NCI-H524 treated with DMSO at 0.1 percent for 48 hours (cell line): ENCODE measurements at places on chromosomes 7 and 10.

GRCh38 chr7:129047761-129048160 lies 7.2 kb downstream of the TNPO3 start:
- DNase-seq, result no peak

GRCh38 chr10:97849687-97850402 lies at the start of gene GOLGA7B:
TSS of gene GOLGA7B (plus strand) at chr10:97849843. CDS start at chr10:97850304, 461 bp downstream.
- no peak for DNase-seq

- DNase-seq, result no peak
Measured at GRCh38 chr10:86004337-86004736, 362.3 kb downstream of the GRID1 start.

GRCh38 chr7:19567011-19567410 lies 141.8 kb downstream of the POLR1F start:
- DNase-seq, result no peak

- DNase-seq, result no peak
Measured at GRCh38 chr10:24012249-24012803, 196.6 kb upstream of the KIAA1217 start.

- DNase-seq, result no peak
Measured at GRCh38 chr7:156609010-156609877, 31.3 kb upstream of the RNF32 start.

DNA sequence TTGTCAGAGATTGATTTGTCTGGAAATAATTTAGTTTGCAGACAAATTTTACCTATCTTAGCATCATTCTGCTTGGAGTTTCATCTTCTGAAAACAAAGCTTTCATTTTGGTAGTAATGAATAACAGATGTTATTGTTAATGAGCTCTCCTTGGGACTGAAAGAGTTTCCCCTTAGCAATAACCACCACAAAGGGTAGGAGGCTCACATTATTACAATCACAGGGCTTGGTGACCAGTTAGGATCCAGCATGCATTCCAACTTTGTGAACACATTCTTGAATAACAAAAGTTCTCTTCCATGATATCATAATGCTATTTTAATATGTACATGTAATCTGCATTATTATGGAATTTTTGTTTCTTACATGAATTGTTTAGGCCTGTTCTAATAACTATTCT lies 148.8 kb upstream of the VWC2 start:
- DNase-seq, result no peak

- no peak for DNase-seq
Measured at GRCh38 chr7:28708033-28708951, 249.8 kb downstream of the TRIL start.

- DNase-seq, result no peak
Measured at GRCh38 chr10:86747796-86748581, 8.4 kb upstream of the BMPR1A start.

DNA sequence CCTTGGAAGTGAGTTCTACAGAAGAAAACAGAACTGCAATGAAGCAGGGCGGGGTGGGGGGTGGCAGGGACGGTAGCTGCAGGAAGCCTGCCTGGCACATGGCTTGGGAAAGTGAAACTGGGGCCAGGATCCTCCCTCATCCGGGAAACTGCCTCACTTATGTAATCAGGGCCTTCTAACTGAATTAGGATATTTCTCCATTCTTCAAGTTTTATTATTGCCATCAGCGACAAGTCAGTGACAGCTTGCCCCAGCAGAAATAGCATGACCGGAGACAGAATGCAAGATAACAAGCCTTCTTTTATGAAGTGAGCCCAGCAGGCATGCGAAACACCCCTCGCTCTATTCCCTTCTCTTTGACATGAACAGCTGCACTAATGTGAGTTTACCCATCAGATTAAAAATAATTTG lies 77.5 kb upstream of the CACUL1 start:
- peak; percentile 16 for DNase-seq

GRCh38 chr10:89846281-89846630 lies 144.9 kb downstream of the KIF20B start:
- DNase-seq, result no peak

GRCh38 chr10:77801474-77802161 lies 124.9 kb downstream of the DLG5 start:
- DNase-seq, result no peak

DNA sequence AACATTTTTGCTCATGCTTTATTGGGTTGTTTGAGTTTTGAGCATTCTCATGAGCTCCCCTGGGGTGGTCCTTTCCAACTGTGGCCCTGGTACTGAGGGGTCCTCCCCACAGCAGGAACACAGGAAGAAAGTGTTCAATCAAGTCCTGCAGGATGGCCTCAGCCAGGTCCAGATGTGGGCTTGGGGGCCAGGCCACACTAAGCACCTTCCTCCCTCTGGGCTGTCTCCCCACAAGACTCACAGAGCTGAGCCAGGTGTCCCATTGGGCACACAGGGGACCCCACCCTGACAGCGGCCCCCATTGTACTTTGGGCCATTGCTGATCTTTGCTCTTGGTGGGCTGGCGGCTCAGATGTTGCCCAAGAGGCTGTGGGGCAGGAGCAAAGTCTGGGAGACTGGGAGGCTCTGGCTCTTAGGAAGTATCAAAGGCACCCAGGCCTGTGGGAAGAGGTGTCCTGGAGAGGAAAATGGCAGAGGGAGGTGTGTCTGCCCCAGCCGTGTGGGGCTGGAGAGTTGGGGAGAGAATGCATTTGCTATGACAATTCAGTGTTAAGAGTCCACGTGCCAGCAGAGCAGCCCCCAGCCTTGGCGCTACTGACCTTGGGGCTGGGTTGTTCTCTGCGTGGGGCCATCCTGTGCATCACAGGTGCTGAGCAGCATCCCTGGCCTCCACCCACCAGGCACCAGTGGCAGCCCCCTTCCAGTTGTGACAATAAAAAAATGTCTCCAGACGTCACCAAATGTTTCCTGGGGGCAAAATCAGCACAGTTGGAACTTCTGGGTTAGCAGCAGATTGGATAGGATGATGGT lies 17.8 kb downstream of the SCART1 start:
- no peak for DNase-seq

GRCh38 chr7:106346678-106347217 lies 62.0 kb upstream of the NAMPT start:
- no peak for DNase-seq

DNA sequence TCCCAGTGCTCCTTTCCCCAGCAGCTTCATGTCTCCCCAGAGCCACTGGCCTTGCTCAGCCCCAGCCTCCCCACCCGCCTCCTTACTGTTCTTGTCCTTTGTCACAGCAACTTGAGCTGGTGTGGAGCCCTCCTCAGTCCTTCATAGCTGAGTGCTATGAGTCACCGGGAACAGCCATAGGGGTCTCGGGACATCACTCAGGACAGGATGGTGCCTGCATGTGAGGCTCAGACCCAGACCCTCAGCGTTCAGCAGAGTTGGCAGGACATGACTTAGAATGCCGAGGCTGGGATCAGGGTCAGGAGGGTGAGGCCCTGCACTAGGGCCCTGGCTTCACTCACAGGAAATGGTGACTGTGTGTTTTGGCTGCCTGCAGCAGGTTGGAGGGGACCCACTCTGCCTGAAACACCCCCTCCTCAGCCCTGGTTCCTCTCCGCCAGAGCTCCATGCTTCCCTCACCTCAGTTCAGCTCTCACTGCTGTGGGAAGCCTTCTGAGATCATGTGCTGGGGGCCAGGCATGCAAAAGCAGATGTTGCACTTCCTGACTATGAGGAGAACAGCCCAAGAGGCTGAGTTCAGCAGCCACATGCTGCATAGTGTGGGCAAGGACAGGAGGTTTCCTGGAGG lies 40.7 kb upstream of the GJD4 start:
- DNase-seq, result no peak

GRCh38 chr7:139068544-139069399 lies 32.9 kb upstream of the ZC3HAV1L start:
- no peak for DNase-seq

DNA sequence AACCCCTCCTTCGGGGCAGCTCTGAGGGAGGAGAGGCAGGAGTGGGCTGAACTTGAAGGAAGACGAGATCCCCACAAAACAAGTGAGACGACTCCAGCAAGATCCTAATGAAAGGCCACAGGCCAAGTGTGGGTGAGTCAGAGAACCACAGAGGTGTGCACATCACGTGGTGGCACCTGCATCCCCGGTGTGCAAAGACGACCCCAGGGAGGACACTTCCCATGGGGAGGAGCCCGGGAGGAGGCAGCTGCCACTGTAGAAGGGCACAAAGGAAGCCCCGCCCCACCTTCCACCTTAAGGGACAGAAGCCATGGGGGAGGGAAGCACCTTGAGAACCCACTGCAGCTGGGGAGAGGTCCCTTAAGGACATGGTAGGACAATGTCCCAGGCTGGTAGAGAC lies 45.7 kb downstream of the ESYT2 start:
- no peak for DNase-seq

GRCh38 chr10:14383266-14383665 lies 52.5 kb upstream of the FRMD4A start:
- no peak for DNase-seq

DNA sequence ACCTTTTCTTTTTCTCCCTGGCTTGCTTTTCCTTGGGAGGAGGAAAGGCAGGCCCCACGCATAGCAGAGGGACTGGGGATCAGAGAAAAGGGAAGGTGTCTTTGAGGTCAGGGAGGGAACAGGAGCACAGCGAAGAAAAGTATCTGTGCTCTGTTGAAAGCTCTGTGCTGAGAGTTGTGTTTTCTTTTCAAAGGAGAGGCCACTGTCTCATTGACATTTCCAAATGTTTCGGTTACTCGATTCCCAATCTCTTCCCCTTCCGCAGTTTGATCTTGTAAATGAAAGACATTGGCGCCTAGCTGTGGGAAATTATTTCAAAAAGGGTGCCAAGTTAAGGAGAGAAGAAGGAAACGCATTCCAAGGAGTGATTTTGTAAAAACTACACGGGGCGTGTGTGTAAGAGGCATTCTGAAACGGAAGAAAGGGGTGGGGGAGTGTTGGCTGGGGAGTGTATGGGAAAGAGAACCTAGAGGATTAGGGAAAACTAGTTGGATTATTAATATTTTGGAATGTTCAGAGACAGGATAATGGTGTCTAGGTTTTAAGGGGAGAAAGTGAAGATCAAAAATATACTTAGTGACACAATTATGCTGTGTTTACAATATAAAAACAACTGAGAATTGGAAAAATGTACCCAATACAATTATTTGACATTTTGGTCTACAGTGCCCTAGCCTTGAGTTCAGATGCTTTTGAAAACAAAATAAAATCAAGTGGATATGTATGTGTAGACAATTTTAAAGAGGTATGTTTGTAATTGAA lies 708 bp downstream of the KLHDC10 start:
- no peak for DNase-seq

- DNase-seq, result no peak
Measured at GRCh38 chr7:37592366-37592765, 91.2 kb upstream of the GPR141 start.

GRCh38 chr10:28954211-28954610 lies 276.9 kb downstream of the BAMBI start:
- DNase-seq, result no peak

- no peak for DNase-seq
Measured at GRCh38 chr10:42976351-42977031, 100.4 kb upstream of the RET start.

DNA sequence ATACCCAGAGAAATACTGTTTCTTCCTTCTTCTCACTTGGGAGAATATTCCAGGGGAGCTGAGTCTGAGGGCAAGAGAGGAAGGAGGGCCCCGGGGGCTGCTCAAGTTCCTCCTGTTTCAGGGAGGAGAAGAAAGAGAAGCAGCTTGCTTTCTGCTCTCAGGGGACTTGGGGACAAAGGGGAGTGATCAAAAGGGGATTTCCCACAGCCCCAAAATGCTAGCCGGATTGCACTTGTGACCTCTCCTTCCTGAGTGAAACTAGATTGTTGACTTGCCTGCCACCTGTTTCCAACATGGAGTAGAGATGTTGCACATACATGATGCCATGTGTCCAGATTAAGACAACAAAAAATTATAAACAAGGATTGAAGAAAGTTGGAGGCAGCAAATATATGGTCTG lies 28.7 kb upstream of the PDCD4 start:
- DNase-seq, result no peak

DNA sequence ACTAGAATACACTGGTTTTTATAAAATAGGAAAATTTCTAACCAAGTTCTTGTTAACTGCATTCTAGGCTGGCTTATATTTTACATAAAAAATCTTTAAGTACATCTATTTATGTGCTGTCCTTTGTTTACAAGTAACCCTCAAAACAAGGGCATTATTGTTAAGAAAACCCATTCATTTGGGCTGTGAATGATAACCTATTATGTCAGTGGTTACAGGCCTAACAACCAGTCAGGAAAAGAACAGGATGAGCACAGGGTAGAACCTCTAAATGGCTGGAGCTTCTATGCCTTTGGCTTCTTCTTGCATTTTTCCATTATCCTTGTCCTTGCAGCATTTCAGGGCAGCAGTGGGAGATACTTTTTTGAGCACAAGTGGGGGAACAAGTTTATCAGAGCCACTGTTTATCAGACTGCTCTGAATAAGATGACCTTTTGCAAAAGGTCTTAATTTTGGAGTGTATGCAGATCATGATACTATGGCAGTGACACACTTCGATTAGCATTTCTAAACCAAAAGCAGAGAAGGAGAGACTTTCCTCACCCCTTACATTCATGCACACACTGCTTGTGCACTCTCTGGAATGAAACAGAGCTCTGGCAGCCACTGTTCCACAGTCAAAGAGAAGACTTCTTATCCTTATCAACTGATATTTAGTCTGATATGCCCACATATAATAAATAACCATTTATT lies 10.9 kb downstream of the GPR37 start:
- no peak for DNase-seq

- DNase-seq, result peak; percentile 7
Measured at GRCh38 chr10:31401287-31401686, 82.3 kb downstream of the ZEB1 start.

DNA sequence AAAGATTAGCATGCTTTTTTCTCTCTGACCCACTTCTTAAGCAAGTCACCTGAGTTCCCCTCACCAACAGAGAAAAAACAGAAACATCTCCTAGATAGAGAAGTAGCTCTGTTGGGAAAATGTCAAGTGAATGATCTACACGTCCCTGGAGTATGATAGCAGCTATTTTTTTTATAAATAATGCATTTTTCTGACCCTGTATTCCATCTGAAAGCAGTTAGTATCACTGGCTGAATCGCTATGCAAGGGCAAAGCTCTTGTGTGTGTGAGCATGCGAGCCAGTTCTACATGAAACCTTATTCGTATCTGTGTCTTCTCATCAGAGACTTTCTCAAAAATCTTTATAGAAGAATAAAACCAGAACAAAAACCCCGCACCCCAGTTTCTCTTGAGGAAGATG lies 8.2 kb downstream of the ANKMY2 start:
- DNase-seq, result no peak

DNA sequence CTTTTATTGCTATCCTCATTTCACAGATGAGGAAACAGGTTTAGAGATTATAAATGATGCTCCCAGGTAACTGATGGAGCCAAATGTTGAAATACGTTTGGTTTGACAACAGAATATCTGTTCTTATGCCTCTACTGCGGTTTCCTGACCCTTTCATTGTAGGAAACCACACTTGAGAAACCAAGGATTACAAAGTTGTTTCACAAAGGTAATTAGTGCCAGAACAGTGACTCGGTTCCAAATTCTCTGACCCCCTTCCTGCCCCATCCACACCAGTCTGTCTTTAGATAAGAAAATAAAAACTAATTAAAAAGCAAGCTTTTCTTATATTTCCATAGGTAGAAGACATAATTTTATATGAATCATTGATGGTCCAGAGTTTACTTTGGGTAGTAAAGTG lies 393.7 kb upstream of the MBL2 start:
- no peak for DNase-seq
